ENCODE measurements at places on chromosomes 4 and X.

- peak; percentile 51 for ATAC-seq
Measured at GRCh38 chrX:20418379-20419150, 151.9 kb upstream of the RPS6KA3 start.

DNA sequence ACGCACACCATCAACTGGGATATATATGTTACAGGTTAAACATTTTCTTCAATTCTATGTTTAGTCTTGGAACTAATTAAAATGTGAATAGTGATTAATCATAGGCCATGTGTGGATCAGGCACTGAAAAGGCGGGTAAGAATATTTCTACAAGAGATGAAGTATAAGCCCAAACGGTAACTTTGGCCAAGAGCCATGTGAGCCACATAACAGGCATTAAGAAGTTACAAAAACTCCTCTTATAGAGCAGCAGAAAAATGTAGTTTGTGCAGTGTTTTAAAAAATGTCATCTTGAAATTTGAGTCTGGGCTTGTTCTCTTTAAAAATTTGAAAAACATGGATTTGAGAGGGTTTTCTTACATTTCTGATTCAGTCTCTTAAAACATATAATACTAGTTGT, 521.8 kb upstream of the DIPK2B start:
- no peak for ATAC-seq

GRCh38 chr4:69787879-69788278, 27.5 kb upstream of the SULT1B1 start:
- ATAC-seq: no peak

DNA sequence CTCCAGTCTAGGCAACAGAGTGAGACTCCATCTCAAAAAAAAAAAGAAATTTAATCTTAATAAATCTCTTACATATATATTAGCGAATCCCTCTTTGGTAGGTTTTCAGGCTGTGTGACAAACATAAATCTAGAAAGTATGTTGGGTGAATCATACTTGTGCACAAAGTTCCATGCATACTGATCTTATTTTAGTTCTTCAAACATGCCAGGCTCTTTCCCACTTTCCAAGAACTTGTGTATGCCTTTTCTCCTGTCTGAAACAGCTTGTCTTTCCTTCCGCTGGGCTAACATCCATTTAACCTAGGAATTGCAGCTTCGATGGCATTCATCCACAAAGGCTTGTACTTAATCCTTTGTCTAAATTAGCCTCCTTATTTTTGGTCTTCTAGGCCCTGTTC, 156.6 kb upstream of the CASK start:
- ATAC-seq: no peak
